ENCODE measurements at places on chromosomes 7 and 10. TPM values are rescaled to one million over a fixed set of nuclear protein-coding genes. Genes with fewer than 3 reads are reported as not detected.

DNA sequence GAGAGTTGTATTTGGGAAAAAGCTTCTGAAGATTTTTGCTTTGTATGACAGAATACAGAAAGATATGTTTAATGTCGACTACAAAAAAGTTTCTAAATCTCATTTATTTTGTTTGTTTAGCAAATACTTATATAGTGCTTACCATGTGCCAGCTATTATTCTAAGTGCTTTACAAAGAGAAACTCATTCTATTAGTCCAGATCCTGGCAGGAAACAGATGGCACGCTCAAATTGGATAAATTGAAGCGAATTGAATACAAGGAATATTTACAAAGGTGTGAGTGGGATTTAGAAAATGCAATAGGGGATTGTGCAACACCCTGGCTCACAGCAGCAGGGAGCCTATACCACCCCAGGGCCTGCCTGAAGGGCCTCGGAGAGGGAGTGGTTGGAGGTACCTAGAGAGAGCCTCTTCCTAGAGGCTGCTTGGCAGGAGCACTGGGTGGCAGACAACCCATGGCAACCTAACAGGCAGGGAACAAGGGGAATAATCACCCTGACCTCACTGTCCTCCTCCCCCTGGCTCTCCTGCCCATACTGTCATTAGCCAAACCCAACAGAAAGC is 27.6 kb upstream of the FAM204A start:
- no peaks in the 10 kb centered on the region for H3K36me3 ChIP-seq
- no peak overlapping the region for H3K4me3 ChIP-seq
- DNase-seq, result no peak
- H3K4me1 ChIP-seq, result peaks cover 1% of the 10 kb centered on the region

GRCh38 chr7:99083068-99083651 is 60.7 kb downstream of the SMURF1 start:
- H3K4me3 ChIP-seq, result no peak overlapping the region
- H3K27ac ChIP-seq, result no peak overlapping the region
- H3K36me3 ChIP-seq, result peaks cover 15% of the 10 kb centered on the region
- H3K27me3 ChIP-seq, result no peaks in the 10 kb centered on the region

AP5Z1 gene
- total RNA-seq, result 42.8 TPM

DNA sequence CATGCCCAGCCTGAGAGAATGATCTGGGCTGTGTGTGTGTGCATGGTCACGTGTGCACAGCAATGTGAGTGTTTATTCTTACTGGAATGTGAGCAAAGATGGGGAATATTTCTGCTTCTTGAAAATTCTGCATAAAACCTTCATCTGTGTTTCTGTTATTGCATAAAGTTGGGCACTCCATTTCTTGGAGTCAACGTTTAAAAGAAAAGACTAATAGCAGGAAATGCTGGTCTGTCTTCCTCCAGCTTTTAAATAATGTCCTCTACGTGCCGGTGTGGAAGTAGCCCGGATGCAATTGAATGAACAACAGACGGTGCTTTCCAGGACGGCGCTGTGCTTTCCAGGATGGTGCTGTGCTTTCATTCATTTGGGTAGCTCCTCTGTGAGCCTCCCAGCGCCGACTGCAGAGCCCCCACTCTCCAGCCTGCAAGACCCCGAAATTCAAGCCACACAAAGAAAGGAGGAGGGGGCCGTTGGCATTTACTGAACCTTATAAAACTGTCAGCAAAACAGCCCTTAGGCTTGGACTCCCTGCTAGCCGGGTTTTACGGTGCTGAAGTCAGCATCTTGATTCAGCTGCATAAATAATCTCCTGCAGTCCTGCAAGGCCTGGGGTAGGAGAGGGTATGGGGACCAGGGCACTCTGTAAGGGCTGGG is 158.2 kb upstream of the PRKCQ start:
- no peaks in the 10 kb centered on the region for H3K36me3 ChIP-seq
- no peak overlapping the region for H3K27ac ChIP-seq
- no peak for DNase-seq
- H3K4me1 ChIP-seq, result peaks cover 44% of the 10 kb centered on the region
- peaks cover 5% of the 10 kb centered on the region for H3K27me3 ChIP-seq
- H3K4me3 ChIP-seq, result no peak overlapping the region

PLEKHA8 gene
- total RNA-seq, result 67.0 TPM

GRCh38 chr10:69684020-69684980 is 54.3 kb downstream of the FAM241B start:
- peaks cover 41% of the 10 kb centered on the region for H3K27me3 ChIP-seq
- peaks cover 7% of the 10 kb centered on the region for H3K4me1 ChIP-seq
- no peak overlapping the region for H3K27ac ChIP-seq
- no peaks in the 10 kb centered on the region for H3K36me3 ChIP-seq
- no peak overlapping the region for H3K4me3 ChIP-seq

GRCh38 chr10:126500185-126500584 is 111.9 kb upstream of the ADAM12 start:
- no peaks in the 10 kb centered on the region for H3K4me1 ChIP-seq
- H3K4me3 ChIP-seq, result no peak overlapping the region
- H3K36me3 ChIP-seq, result no peaks in the 10 kb centered on the region
- peaks cover 22% of the 10 kb centered on the region for H3K27me3 ChIP-seq
